Skeletal muscle cell (primary cell): ENCODE measurements at places on chromosomes 7 and 10.

DNA sequence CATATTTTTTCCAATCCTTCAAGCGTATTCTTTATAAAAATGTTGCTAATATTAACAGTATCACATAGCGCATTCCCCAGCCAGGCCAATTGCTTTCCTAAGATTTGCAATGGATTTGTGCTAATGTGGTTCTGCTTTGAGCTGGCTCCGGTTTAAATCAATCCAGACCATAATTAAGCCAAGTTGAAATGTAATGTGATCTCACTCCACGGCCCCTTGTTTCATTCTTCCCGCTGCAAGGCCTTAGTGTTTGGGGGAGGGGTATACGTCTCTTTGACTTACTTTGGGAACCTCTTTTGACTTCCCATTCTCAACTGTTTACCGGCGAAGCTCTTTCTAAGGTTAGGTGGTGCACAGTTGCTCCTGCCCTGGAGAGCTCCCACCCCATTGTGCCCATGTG lies 86.4 kb downstream of the PRPF18 start:
- DNase-seq: no peak

GRCh38 chr10:105358911-105359310 lies 717.8 kb downstream of the SORCS3 start:
- no peak for DNase-seq

DNA sequence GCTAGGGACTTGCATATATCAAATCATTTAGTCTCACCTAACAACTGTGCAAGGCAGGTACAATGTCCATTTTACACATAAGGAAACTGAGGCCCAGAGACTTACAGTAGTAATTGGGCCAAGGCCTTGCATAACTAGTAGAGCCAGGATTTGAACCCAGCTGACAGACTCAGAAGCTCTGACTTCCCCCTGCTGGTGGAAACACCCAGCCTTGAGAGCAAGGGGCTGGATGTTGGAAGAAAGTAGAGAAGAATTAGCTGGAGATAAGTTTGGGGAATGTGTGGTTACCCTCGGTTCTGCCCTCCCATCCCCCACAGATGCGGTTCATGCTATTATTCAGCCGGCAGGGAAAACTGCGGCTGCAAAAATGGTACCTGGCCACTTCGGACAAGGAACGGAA lies 2.0 kb downstream of the AP1S1 start:
- no peak for DNase-seq

DNA sequence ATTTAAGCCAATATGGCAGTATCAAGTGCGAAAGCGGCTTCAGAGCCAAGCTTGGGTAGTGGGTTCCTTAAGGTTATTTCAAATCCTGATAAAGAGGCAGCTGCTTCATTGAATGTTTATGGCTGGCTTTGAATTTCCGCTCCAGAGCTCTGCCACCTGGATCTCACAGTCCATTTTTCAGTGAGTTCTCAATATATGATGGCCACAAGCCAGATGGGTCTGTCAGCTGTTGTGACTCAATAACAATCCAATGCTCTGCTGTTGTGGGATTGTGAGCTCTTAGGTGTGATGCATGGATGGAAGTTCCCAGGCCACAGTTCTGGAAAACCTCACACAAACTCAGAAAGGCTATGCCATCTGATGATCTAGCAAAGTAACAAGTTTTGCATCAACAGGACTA lies 743.8 kb upstream of the LRRN3 start:
- DNase-seq: no peak

DNA sequence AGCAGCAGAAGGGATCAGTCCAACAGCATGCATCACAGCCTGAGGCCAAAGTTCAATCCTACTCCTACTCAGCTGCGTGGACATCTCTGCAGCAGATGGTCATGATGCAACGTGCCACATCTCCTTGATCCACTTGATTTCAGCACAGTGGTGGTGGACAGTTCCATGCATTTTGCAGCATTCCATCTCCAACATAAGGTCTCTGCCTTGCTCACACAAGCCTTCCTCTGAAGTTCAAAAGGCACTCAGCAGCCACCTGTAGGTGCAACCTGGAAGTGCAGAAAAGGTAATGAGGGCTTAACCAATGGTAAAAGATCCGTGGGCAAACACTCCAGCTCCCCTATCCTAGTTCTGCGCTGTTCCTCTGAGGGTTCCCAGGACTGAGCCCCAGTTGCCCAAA lies 57.5 kb upstream of the CHCHD3 start:
- DNase-seq: peak; percentile 13

DNA sequence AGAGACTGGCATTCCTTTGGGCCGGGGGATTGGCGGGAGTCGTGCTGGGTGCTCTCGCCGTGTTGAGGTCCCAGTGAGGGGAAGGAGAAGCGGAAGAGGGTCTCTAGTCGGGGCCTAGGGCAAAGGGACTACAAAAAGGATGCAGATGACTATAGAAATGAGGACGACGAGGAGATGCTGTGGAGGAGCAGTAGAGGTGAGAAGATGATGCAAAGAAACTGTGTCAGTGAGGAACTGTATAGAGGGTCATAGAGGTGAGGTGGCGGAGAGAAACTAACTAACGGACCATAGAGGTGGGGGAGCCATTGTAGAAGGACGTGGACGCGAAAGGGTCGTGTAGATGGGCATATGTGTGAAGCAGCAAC lies 324 bp downstream of the TWNK start:
- DNase-seq: no peak

- no peak for DNase-seq
Observed at GRCh38 chr7:94417306-94417705, 22.6 kb downstream of the COL1A2 start.

DNA sequence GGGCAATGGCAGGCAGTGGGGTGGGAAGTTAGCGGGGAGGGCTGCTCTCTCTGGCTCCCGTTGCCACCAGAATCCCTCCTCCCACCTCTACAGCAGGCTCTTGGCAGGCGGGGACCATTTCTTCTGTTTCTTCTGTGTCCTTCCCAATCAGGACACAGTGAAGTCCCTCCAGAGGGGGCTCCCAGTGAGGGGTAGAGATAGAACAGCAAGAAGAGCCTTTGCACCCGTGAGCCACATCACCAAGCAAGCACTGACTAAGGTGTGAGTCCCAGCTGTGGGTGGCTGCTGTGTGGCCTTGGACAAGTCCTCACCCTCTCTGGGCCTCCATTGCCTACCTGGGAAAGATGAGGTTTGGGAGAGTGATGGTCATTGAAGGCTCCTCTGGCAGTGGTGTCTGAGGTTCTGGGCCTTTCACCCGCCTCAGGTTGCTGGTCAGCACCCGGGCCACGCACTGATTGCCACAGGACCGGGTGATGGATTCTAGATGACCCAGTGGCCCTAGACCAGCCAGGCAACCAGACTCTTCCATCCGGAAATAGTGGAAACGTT lies 26.0 kb upstream of the PCBD1 start:
- no peak for DNase-seq

DNA sequence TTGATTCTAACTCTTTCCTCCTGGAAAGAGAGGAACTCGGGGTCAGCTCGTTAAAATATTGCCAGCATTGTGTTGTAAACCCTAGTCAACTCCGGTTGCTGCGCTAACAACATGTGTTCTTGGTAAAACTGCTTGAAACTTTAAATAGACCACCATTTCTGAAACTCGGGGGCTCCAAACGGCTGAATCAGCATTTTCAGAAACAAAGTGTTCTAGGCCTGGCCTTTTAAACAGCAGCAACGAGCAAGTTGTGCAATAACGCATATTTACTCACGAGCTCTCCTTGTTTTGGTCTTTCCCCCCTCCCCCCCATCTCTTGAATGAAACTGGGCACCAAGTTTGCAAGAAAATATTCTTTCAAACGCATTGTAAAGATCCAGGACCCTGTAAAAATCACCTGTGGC lies 9.2 kb upstream of the GRB10 start:
- no peak for DNase-seq

DNA sequence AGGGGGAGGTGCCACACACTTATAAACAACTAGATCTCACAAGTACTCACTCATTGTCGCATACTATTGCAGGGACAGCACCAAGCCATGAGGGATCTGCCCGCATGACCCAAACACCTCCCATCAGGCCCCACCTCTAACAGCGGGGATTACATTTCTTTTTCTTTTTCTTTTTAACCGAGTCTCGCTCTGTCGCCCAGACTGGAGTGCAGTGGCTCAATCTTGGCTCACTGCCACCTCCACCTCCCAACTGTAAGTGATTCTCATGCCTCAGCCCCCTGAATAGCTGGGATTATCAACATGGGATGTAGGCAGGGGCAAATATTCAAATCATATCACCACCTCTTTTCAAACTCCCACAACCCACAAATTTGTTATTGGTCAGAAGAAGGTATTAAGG lies 76.7 kb downstream of the SKAP2 start:
- no peak for DNase-seq

GRCh38 chr7:106381252-106381651 lies 96.5 kb upstream of the NAMPT start:
- no peak for DNase-seq

GRCh38 chr10:15399060-15399661 lies 28.1 kb upstream of the FAM171A1 start:
- DNase-seq: no peak

- DNase-seq: no peak
Observed at GRCh38 chr7:102830197-102830596, 81.4 kb downstream of the FAM185A start.

DNA sequence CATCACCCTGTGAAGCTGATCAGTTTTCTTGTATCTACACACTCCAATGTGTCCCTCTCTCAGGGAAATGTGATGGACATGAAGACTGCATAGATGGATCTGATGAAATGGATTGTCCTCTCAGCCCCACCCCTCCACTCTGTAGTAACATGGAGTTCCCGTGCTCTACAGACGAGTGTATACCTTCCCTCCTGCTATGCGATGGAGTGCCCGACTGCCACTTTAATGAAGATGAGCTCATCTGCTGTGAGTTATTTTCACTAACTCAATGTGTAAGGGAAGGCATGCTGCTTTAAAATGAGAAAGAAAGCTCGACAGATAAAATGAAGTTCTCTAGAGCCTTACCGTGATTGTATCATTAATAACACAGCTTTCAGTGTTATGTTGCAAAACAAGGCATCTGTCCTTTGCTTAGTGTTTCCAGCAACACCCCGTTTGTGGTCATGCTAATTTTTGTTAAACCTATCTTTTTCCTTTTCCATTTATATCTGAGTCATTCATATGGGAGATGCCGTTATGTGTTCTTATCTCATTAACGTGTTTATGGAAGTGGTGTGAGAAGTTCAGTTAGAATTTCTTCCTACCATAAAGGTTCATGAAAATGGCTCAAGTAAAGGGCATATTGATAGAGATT lies 220.9 kb upstream of the PLXDC2 start:
- no peak for DNase-seq

DNA sequence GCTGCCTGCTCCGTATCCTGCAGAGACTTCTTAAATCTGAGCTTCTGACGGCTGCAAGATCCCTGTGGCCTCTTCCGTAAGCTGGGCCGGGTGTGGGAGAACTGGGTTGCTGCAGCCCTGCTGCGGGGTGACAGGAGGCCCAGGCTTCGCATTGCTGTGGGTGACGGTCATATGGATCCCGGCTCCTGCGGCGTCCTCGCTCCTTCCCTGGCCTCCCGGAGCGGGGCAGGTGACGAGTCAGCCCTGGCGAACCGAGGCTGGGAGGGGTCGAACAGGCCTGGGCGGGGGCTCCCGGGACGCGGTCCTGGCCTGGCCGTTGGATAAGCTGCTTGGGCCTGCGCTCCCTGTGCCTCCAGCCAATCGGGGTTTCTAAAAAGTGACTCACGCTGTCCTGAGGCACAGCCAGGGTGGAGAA lies 7.8 kb upstream of the UBE2D1 start:
- DNase-seq: no peak

DNA sequence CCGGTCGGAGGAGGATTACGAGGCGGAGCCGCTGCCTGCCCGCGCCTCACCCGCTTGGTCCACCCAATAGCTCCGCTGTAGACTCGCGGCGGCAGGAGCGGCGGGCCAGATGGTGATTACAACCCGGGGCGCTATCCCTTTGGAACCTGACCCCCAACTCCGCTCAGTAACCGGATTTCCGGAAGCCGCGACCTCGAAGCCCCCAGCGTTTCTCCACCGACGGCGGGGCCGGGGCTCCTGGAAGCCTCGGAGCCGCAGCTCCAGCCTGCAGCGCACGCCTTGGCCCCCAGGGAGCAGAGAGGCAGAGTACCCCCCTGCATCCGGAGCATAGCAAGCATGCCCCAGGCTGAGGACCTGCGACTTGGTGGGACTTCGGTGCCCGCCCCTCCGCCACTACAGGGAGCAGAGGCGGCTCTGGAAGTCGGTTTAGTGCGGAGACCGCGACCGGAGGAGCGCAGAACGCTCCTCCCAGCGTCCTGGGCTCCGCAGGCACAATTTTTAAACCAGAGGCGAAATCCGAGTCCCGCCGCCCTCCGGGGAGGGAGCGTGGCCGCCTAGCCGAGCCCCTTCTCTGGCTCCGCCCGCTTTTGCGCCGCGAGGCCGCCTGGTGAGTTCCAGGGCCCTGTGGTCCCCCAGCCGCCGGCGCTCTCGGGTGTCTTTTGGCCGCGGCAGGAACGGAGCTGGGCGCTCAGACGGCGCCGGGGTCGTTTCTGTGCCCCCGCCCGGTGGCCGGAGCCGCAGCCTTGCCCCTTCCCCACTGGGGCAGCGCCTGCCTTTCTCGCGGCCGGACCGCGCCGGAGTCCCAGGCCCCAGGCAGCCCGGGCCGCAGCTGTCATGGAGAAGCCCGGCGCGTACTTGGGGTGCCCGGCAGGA lies 28.2 kb upstream of the BMS1 start:
- no peak for DNase-seq

- peak; percentile 75 for DNase-seq
Observed at GRCh38 chr7:106418094-106418493, 133.3 kb upstream of the NAMPT start.

DNA sequence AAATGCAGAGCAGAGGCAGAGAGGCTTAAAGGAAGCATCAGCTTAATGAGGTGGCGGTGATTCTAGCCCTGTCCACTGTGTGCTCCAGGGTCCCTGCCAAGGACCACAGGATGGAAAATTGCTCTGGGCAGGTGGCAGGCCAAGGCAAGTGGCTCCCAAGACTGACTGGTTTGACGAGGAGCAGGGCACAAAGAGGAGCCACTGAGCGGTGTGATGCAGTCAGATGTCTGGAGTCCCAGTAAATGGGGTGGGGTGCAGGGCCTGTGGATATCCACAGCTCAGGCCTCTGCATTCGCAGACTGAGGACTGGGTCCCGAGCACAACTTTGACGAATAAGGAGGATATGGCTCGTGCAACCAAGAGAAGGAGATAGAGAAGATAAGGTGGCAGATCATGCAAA lies 385.6 kb downstream of the PLXNA4 start:
- DNase-seq: no peak

GRCh38 chr10:28721318-28721951 lies 44.1 kb downstream of the BAMBI start:
- no peak for DNase-seq

GRCh38 chr10:5481121-5481520 lies 18.2 kb downstream of the CALML5 start:
- DNase-seq: no peak
